ENCODE measurements at places on chromosomes 4 and X. TPM values are rescaled to one million over a fixed set of nuclear protein-coding genes. Genes with fewer than 3 reads are reported as not detected.

Gene UGT8
- total RNA-seq = not detected

Gene TMSB15B
- total RNA-seq = 4.9 TPM

Gene GPAT3
- total RNA-seq = 22.4 TPM

Gene CCDC120
- total RNA-seq = 0.63 TPM

Gene AVPR2
- total RNA-seq = not detected

Gene MAGIX
- total RNA-seq = 1.5 TPM

Gene GLUD2
- 1.8 TPM for total RNA-seq

Gene CFI
- total RNA-seq = 1.8 TPM

Gene LANCL3
- not detected for total RNA-seq

Gene ADH4
- not detected for total RNA-seq
